ENCODE measurements at places on chromosomes 3 and 15. TPM values are rescaled to one million over a fixed set of nuclear protein-coding genes. Genes with fewer than 3 reads are reported as not detected.

DNA sequence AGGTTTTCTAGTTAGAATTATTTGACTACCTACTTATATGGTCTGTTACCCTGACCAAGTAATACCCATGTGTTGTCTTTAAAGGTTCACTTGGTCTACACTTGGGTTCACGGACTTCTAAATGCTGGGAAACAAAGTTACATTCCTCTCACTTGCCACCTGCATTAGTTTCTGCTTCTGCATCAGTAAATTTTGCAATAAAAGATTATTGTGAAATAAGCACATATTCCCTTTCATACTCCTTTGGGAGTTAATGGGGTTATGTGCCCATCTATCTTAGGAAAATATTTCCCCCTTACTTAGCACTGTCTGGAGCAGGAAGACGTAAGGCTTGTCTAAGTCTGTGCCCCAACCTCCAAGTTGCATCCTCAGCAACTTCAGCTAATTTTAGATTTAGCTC lies 160.7 kb downstream of the FRMD5 start:
- H3K36me3 ChIP-seq: no peaks in the 10 kb centered on the region
- no peaks in the 10 kb centered on the region for H3K27me3 ChIP-seq
- DNase-seq: no peak

DNA sequence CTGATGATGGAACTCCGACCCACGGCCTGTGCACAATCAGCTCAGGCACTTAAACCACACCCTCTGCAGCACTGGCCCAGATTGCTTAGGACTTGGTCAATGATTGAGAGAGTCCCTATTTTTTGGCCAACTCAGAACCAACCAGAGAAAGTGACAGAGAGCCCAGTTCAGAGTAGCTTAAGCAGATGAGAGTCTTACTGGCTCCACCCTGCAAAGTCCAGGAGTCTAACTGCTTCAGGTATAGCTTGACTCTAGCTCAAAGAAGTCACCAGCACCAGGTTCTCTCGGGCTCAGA lies 20.1 kb downstream of the SLC6A20 start:
- no peaks in the 10 kb centered on the region for H3K36me3 ChIP-seq
- H3K4me1 ChIP-seq: no peaks in the 10 kb centered on the region
- DNase-seq: no peak
- H3K4me3 ChIP-seq: no peak overlapping the region
- no peaks in the 10 kb centered on the region for H3K27me3 ChIP-seq

GRCh38 chr3:150636258-150636657 lies 33.1 kb downstream of the SELENOT start:
- H3K27ac ChIP-seq: no peak overlapping the region
- peaks cover 8% of the 10 kb centered on the region for H3K4me1 ChIP-seq
- no peaks in the 10 kb centered on the region for H3K27me3 ChIP-seq

- H3K27ac ChIP-seq: no peak overlapping the region
- H3K4me3 ChIP-seq: no peak overlapping the region
- DNase-seq: no peak
- no peaks in the 10 kb centered on the region for H3K36me3 ChIP-seq
- no peaks in the 10 kb centered on the region for H3K27me3 ChIP-seq
These were observed 150.7 kb downstream of the CADPS start for GRCh38 chr3:62724503-62724902.

DNA sequence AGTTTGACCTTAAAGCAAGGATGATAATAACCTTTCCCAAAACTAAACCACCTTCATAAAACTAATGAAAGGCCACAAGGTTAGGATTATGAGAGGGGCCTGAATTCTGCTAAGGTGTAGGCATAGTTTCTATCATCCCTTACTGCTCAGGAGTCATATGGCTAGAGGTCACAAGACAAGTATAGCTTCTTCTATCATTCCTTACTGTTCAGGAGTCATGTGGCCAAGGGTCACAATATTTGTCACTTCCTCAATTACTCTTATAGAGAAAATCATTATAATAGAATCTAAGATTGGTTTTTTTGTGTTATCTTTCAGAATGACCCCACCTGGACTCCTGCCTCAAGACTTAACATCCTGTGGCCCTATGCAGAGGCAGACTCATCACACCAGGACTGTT lies 36.6 kb downstream of the HERC1 start:
- H3K4me3 ChIP-seq: no peak overlapping the region
- H3K4me1 ChIP-seq: peaks cover 54% of the 10 kb centered on the region
- no peaks in the 10 kb centered on the region for H3K36me3 ChIP-seq

GRCh38 chr15:69954666-69955065 lies 143.1 kb downstream of the TLE3 start:
- H3K4me3 ChIP-seq: no peak overlapping the region
- no peaks in the 10 kb centered on the region for H3K36me3 ChIP-seq

DNA sequence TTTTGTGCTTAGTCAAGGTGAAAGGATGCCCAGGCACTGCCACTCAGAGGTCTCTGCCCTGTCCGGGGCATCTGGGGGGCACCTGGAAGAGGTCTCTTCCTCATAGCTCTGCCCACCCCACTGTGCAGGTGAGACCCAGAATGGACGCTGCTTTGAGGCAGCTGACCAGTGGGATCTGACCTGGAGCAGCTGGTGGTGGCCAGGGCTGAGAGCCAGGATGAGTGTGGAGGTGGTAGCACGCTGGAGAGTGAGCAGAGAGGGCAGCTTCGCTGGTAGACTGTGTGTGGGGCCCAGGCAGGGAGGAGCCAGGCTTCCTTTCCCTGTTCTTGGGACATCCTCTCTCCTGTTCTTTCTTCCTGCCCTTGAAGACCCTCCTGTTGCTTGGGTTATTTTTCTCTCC lies 32.2 kb upstream of the PLA2G4E start:
- H3K27me3 ChIP-seq: no peaks in the 10 kb centered on the region
- no peak for DNase-seq
- H3K27ac ChIP-seq: no peak overlapping the region
- no peak overlapping the region for H3K4me3 ChIP-seq

GRCh38 chr15:76996526-76997401 lies 1.8 kb downstream of the PSTPIP1 start:
- no peaks in the 10 kb centered on the region for H3K4me1 ChIP-seq
- no peaks in the 10 kb centered on the region for H3K27me3 ChIP-seq
- H3K36me3 ChIP-seq: no peaks in the 10 kb centered on the region
- peak overlapping the region; percentile 69 for H3K27ac ChIP-seq

DNA sequence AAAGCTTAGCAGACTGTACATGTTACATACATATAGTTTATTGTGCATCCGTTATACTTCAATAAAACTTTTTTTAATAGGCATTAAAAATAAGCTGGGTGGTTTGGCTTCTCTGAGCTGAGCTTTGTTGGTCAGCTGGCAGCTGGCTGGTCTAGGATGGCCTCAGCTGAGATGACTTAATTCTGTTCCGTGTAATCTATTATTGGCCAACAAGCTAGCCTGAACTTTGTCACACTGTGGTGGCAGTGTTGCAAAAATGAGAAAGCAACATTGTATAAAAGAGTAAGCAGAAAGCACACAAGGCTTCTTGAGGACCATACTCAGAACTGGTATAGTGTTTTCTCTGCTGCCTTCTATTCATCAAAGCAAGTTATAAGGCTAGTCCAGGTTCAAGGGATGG lies 45.2 kb downstream of the CGGBP1 start:
- no peak overlapping the region for H3K27ac ChIP-seq
- H3K36me3 ChIP-seq: no peaks in the 10 kb centered on the region
- no peaks in the 10 kb centered on the region for H3K27me3 ChIP-seq
- H3K4me3 ChIP-seq: no peak overlapping the region
- no peak for DNase-seq

GRCh38 chr15:55250941-55251340 lies 38.7 kb downstream of the RAB27A start:
- H3K27ac ChIP-seq: peak overlapping the region; percentile 81
- H3K36me3 ChIP-seq: no peaks in the 10 kb centered on the region
- no peaks in the 10 kb centered on the region for H3K27me3 ChIP-seq
- peaks cover 85% of the 10 kb centered on the region for H3K4me1 ChIP-seq

GRCh38 chr15:90989040-90989768 lies 5.1 kb downstream of the PRC1 start:
- no peak overlapping the region for H3K27ac ChIP-seq
- no peak overlapping the region for H3K4me3 ChIP-seq
- H3K36me3 ChIP-seq: no peaks in the 10 kb centered on the region

DNA sequence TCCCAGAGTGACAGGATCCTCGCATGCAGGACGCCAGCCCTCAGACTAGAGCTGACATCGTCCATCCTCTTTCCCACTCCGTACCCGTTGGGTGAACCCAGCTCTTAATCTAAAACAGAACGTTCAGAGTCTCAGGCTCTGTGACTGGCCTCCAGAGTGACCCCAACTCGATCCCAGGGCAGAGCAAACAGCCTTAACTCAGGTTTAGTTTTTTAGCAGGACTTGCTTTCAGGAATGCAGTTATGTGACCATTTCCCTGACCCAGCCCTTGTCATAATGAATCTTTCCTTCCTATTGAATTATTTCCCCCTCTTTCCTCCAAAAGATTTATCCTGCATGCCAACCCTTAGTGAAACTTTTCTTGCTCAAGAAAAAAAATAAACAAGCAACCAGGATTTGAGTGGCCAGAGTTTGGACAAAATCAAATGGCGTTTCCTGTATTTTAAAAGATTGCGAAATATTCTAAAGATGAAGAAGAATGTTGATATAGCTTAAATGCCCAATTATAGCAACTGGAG lies 47.8 kb upstream of the RARB start:
- no peaks in the 10 kb centered on the region for H3K4me1 ChIP-seq
- H3K27ac ChIP-seq: no peak overlapping the region
- H3K4me3 ChIP-seq: no peak overlapping the region
- DNase-seq: no peak
- H3K36me3 ChIP-seq: no peaks in the 10 kb centered on the region

- H3K4me1 ChIP-seq: peaks cover 9% of the 10 kb centered on the region
- H3K27ac ChIP-seq: no peak overlapping the region
- no peaks in the 10 kb centered on the region for H3K27me3 ChIP-seq
- no peaks in the 10 kb centered on the region for H3K36me3 ChIP-seq
These were observed 391.6 kb upstream of the PROK2 start for GRCh38 chr3:72176537-72177041.

DNA sequence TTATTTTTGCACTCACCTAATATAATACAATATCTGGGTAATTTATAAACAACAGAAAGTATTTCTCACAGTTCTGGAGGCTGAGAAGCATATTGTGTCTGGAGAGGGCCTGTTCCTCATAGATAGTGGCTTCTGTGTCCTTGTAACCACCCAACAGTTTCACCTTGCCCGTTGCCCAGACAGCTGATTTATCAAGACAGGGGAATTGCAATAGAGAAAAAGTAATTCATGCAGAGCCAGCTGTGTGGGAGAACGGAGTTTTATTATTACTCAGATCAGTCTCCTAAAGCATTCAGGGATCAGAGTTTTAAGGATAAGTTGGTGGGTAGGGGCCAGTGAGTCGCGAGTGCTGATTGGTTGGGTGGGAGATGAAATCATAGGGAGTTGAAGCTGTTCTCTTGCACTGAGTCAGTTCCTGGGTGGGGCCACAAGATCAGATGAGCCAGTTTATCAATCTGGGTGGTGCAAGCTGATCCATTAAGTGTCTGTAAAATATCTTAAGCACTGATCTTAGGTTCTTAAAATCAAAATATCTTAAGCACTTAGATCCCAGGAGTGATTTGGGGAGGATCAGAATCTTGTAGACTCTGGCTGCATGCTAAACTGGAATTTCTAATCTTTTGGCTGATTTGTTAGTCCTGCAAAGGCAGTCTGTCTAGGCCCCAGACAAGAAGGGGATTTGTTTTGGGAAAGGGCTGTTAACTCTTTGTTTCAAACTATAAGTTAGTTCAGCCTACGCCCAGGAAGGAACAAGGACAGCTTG lies 33.9 kb upstream of the C15orf39 start:
- H3K4me1 ChIP-seq: peaks cover 13% of the 10 kb centered on the region
- no peak overlapping the region for H3K4me3 ChIP-seq
- no peak overlapping the region for H3K27ac ChIP-seq
- no peaks in the 10 kb centered on the region for H3K36me3 ChIP-seq
- H3K27me3 ChIP-seq: no peaks in the 10 kb centered on the region

The CEMIP gene
- total RNA-seq: 0.59 TPM

The MYZAP gene
- total RNA-seq: 24.3 TPM

The CLEC3B gene
- total RNA-seq: 29.0 TPM

The EPB42 gene
- 0.39 TPM for total RNA-seq

The HAPLN3 gene
- 23.0 TPM for total RNA-seq

The ILDR1 gene
- 1.0 TPM for total RNA-seq

The UROC1 gene
- not detected for total RNA-seq

The PLA2G4F gene
- total RNA-seq: 162 TPM

The TRIM59 gene
- total RNA-seq: 3.8 TPM

The GABRA5 gene
- total RNA-seq: 0.30 TPM

The DISP2 gene
- under 0.01 TPM for total RNA-seq

The CHL1 gene
- total RNA-seq: 14.3 TPM

The KLF15 gene
- total RNA-seq: 52.4 TPM
